ENCODE measurements at places on chromosomes 1 and 21. TPM values are rescaled to one million over a fixed set of nuclear protein-coding genes. Genes with fewer than 3 reads are reported as not detected.

DNA sequence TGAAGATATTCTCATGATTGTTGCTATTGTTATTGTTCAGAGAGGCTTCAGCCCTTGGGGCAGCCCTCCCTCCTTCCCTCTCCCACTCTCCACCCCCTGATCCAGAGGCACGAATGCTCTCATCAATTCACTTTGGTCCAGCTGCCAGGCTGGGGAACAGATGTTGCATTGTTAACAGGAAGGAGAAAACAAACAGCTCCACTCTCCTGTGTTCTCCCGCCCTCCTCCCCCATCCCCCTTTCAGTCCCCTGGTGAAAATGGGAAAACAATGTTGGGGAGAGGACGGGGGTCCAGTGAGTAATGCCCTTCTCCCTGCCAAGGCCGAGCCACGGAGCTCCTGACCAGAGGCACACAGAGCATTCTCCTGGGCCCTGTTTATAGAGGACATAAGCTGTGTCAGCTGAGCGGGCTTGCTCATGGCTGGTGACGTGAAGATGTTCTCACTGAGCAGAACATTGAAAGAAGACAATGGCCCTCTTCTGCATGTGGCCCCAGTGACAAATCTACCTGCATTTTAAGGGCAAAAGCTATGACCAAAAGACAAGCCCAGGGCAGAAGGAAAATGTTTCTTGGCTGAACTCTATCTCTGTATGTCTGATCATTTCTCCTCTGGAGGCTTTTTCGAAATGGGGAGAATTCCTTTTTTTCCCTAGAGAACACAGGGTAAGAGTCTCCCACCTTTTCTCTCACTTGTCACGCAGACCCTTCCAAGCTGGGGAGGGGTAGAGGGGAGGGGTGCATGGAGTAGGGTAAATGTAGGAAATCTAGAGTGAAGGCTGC, 111.7 kb downstream of the GLUL start:
- no peak for DNase-seq

GRCh38 chr1:82064691-82065090, 264.0 kb downstream of the ADGRL2 start:
- no peak for DNase-seq

GRCh38 chr1:160260406-160261382, 1.7 kb downstream of the DCAF8 start:
- DNase-seq: no peak

GRCh38 chr1:155026588-155026987, 7.0 kb downstream of the DCST2 start:
- no peak for DNase-seq

GRCh38 chr1:10643607-10644306, 152.7 kb downstream of the CASZ1 start:
- no peak for DNase-seq

- DNase-seq: no peak
These were observed 3.4 kb upstream of the HEYL start for GRCh38 chr1:39642796-39643195.

- no peak for DNase-seq
These were observed 247.2 kb downstream of the DUSP10 start for GRCh38 chr1:221494670-221495069.

DNA sequence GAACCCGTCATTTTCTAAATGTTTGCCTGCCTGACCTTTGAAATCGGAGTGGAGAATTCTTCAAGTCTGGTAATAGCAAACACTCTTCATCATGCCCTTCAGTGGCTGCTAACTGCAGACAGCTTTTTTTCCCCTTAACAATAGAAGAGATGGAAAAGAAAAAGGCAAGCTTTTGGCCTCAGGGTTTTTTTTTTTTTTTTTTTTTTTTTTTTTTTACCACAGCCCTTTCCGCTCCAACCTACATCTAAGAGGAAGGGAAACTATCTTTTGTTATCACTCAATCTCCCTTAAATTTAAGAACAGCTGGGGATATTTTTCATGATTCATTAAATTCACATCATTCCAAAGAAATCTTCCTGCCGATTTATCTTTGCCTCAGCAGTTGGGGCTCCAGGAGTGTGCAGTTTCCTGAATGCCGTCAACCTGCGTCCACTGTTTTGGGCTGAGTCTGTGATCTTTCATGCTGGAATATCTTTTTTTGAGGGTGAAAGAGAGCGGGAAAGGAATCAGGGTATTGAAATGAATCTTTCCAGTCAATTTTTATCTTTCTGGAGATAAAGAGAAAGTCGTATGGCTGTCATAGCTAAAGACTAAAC, 144.5 kb upstream of the SMYD2 start:
- no peak for DNase-seq

GRCh38 chr1:43048601-43049011, 89.9 kb upstream of the SLC2A1 start:
- no peak for DNase-seq

GRCh38 chr1:35854989-35855700, 27.9 kb upstream of the AGO1 start:
- no peak for DNase-seq

- no peak for DNase-seq
These were observed 202.5 kb upstream of the RAB4A start for GRCh38 chr1:229068270-229068987.

GRCh38 chr21:40569357-40569756, 277.6 kb downstream of the DSCAM start:
- DNase-seq: no peak

DNA sequence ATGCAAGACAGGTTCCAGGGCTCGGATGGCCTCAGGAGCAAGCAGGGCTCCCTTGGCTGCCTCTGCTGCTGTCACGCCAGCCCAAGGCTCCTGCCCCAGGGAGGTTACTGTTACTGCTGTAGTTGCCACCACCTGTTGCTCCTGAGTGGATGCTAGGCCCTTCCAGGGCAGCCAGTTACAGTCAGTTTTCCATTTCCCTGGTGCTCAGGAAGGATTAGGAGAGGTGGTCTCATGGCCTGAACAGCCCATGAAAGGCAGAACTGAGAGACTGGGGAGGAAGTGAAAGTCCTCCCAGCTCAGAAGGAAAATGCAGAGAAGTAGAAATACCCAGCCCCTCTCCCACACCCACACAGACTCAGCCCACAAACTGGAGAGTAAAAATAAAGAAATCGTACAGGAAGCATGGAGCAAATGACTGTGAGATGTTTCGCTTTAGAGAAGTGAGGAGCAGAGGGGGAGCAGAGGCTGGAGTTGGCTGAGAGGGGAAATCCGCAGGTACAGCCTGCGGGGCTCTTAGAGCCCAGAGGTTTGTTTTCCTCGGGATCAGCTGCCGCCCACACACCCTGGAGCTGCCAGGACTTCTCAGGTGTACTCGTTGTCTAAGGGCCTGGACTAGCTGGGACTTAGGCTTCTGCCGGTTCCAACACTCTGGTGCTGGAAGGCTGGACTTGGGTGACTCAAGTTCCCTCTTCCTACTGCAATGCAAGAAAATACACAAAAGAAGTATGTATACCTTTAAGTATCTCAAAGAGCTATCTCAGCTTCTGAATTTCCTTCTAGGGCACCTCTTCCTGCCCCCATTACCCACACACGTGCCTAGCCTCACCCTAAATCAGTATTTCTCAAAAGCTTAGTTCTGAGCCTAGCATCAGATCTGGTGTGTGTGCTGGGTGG, 2.3 kb downstream of the IL6R start:
- no peak for DNase-seq

GRCh38 chr1:215957663-215958062, 390.6 kb downstream of the KCTD3 start:
- DNase-seq: no peak

GRCh38 chr21:28454564-28455252, 538.0 kb downstream of the LTN1 start:
- no peak for DNase-seq

DNA sequence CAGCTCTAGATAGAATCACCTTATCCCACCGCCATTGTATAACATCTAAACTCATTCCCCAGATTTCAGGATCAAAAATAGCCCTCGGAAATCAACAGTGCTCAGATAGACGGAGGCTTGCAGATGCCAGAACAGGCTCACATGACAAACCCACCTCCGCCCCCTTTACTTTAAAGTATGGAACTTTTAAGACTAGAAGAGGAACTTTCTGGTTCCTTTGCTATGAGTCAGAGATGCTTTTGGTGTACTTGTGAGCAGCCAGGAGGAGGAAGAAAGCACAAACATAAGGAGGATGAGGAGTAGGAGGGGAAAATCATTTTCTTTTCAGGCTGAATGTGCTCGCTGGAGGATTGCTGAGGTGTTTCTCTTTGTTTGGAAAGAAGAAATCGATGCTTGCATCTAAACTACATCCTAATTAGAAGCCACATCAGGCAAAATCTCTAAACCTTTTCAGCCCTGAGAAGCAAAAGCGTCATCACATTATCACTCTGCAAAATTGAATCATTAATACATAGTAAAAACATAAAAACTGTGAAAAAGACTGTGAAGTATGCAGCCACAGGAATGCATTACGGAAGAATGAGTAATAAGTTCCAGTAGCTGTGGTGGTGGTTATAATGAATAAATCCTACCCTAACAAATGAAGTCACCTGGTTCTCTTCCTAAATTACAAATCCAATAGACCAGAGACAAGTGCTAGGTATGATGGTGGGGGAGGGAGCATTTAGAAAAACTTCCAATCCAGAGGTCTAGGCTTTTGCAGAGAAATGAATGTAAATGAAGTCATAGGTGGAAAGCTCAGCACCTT, 251.3 kb downstream of the KCNH1 start:
- no peak for DNase-seq

DNA sequence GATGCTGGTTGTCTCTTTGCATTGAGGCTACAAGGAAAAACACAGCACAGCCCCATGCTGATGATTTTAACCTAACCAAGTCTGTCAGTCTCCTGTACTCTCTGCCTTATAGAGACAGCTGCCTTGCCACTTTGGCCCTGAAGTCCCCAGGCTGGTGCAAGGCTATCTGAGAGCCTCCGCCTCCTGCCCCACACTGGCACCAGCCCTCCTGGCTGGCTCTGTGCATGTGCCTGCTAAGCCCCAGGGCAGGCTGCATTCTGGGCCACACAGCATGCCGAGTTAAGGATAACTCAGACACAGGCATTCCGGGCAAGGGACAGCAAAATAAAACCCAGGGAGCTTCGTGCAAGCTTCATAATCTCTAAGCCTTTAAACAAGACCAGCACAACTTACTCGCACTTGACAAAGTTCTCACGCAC, 910 bp downstream of the RUNX1 start:
- no peak for DNase-seq

- DNase-seq: peak; percentile 86
These were observed 132.4 kb downstream of the EDEM3 start for GRCh38 chr1:184622136-184622823.

GRCh38 chr1:231266811-231267322, 25.9 kb downstream of the GNPAT start:
- DNase-seq: no peak

DNA sequence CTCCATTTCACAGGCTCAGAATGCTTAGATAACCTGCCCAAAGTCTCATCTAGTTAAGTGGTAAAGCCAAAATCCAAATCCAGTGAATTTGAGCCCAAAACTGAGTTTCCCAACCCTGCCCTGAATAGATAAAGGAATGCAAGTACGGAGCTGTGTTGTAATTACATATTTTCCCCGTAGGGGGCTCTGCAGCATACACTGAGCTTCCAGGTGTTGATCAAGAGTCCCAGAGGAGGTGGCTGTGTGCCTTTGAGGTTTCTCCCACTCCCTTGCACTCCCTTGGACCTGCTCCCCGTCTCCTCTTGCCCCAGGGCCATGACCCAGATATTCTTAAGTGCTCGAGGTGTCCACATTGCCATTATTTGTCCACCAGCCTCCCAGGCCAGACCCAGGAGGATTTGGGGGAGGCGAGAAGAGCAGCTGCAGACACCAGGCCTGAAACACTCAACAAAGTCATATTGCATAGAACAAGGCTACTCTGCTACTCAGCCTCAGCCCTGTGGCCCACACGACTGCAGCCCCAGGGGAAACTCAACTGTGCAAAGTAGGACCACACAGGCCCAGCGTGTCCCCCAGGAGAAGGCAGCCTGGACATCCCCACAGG, 18.4 kb upstream of the LY9 start:
- DNase-seq: peak; percentile 70

DNA sequence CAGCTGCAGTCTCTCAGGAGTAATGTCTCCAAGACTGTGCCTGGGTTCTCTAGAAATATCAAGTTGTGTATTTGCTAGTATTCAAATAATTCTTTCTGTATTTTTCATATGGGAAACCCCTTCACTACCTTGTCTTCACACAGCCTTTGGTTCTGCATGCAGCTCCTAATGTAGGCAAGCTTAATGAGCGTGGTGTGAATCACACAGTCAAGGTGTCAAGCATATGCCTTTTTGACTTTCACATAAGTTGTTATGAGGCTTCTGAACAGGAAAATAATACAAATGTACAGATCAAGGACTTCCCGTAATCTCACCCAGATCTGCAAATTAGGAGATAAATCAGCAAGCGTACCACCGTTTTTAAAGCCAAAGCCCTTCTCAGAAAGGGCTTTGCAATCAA, at the start of gene FCRL3:
Gene FCRL3 (minus strand): TSS at position 38 of the 400 bp plus-strand sequence. CDS start 280 bp downstream, outside the sequence.
- no peak for DNase-seq

DNA sequence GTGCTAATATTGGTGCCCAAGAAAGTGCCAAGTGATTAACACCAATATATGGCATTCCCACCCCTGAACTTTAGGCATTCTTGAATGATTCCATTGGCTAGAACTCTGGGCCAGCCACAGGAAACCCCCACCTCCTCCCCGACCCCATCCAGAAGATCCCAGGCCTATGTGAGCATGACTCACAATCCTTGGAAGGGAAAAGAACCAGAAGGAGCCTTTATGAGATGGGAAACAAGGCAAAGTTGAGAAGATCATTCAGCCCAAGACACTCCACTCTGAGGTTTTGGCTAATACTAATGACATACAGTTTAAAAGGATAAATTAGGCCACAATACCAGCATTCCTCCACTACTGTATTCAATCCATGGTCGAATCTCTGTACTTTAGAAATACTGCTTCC, 21.8 kb downstream of the ELK4 start:
- DNase-seq: no peak

The XCL1 gene
- 0.38 TPM for total RNA-seq

The UBQLN4 gene
- total RNA-seq: 36.4 TPM

The PDC gene
- not detected for total RNA-seq

The AMY2A gene
- not detected for total RNA-seq

The FCAMR gene
- not detected for total RNA-seq
